Activated gamma-delta T cell treated with Interleukin-2 at 50 U/mL for 16 hours (primary cell): ENCODE measurements at places on chromosomes 11 and 22.

- no peak for DNase-seq
Observed at GRCh38 chr22:30978304-30978962, 9.4 kb downstream of the TUG1 start.

DNA sequence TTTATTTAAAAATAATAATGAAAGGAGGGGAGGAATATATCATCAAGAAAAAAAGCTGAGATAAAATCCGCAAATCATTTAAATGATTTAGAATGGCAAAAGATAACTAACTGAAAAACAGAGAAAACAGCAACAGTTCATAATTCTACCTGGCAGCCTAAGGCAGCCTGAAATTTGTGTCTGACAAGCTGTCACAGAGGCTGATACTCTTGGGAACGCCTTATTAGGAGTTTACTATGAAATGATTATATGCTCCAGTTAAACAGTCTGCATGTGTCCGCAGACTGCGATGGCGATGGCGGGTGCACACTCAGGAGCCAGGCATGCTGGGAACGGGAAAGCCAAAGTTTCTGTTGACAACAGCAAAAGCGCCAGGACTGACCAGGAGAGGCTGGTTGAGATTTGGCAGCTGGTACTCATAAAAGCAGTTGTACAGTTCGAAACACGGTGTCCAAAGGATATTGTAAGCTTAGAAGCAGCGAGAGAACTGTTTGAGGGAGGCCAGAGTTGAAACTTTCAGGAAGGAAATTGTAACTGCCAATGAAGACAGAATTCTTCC is 172.9 kb upstream of the MPPED2 start:
- no peak for DNase-seq

GRCh38 chr22:26718905-26719304 is 61.5 kb downstream of the MIAT start:
- no peak for DNase-seq

DNA sequence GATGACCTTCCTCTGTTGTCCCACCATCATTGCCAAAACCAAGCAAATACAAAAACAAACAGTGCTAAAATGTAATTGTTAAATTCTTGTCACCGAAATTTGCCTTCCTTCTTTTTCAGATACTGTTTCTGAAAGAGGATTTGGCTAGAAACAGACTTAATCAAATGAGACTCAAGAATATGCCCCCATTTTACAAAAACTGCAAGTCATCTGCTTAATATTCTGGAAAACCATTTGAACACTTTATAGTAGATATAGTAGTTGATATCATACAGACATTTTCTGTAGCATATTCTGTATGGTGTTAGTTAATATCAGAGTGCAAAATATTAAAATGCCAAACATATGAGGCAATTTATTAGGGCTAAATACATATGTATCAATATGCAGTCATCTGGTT is 3.5 kb downstream of the OR5M1 start:
- DNase-seq: no peak

GRCh38 chr22:24094966-24095365 is 83.9 kb downstream of the CABIN1 start:
- no peak for DNase-seq

- DNase-seq: no peak
Observed at GRCh38 chr11:78426845-78427244, 9.2 kb upstream of the GAB2 start.

DNA sequence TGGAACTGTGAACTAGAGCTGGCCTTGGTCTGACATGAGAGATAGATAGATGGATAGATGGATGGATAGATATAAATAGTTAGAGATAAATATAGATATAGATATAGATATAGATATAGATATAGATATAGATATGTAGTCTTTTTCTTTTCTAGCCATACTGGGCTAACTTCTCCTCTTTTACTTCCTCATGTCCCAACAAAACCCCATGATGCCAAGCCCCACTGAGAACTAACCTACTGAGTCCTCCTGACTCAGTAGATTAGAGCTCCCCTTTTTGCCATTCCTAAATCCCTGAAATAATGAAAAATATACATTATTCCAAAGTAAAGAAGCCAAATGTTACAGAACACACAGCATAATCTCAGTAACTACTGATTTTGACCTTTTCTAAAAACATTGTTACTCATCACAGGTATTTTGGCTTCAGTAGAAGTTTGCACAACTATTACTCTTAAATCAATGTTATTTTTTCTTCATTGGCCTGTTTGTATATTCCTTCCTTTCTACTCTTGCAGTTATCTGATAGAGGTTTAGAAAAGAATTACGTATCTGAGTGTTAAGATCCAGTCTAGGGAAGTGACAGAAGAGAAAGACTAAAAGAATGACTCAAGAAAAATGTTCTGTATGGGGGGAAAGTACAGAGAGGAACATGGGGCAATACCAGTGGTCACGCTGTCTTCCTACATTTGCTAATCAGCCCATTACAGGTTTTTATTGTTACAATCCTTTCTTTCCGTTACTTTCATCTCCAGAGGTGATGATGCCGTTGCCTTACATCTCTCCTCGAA is 6.0 kb upstream of the OR10D3 start:
- no peak for DNase-seq

DNA sequence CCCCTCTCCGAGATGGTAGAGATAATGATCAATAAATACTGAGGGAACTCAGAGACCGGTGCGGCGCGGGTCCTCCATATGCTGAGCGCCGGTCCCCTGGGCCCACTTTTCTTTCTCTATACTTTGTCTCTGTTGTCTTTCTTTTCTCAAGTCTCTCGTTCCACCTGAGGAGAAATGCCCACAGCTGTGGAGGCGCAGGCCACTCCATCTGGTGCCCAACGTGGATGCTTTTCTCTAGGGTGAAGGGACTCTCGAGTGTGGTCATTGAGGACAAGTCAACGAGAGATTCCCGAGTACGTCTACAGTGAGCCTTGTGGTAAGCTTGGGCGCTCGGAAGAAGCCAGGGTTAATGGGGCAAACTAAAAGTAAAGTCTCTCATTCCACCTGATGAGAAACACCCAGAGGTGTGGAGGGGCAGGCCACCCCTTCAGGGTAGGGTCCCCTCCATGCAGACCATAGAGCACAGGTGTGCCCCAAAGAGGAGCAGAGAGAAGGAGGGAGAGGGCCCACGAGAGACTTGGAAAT is 43.2 kb downstream of the IGLL1 start:
- DNase-seq: no peak

GRCh38 chr11:120740380-120740779 is 228.8 kb downstream of the GRIK4 start:
- no peak for DNase-seq

GRCh38 chr22:21642584-21643448 is 714 bp downstream of the SDF2L1 start:
- DNase-seq: peak; percentile 52

- DNase-seq: peak; percentile 32
Observed at GRCh38 chr22:50731811-50732624, 6.0 kb upstream of the ACR start.

GRCh38 chr11:62880803-62881578 is at the start of gene SLC3A2:
TSS of gene SLC3A2 (plus strand) at chr11:62880896. CDS start at chr11:62881024, 128 bp downstream.
- peak; percentile 81 for DNase-seq

DNA sequence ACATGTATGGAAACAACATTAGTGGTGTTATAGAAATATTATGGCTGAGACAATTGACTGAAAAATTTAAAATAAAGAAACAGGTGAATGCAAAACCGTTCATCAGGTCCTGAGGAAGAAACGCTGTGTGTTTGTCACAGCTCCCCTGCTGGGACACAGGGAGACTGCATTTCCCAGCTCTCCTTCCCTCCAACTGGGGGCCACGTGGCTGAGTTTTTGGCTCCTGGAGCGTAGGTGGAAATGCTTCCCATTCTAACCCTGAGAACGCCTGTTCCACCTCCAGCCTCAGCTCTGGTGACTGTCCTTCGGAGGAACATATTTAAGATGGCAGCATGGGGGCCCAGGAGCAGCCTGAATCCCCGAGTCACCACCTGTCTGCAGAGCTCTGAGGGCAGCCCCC is 398.6 kb downstream of the BRD1 start:
- DNase-seq: no peak

DNA sequence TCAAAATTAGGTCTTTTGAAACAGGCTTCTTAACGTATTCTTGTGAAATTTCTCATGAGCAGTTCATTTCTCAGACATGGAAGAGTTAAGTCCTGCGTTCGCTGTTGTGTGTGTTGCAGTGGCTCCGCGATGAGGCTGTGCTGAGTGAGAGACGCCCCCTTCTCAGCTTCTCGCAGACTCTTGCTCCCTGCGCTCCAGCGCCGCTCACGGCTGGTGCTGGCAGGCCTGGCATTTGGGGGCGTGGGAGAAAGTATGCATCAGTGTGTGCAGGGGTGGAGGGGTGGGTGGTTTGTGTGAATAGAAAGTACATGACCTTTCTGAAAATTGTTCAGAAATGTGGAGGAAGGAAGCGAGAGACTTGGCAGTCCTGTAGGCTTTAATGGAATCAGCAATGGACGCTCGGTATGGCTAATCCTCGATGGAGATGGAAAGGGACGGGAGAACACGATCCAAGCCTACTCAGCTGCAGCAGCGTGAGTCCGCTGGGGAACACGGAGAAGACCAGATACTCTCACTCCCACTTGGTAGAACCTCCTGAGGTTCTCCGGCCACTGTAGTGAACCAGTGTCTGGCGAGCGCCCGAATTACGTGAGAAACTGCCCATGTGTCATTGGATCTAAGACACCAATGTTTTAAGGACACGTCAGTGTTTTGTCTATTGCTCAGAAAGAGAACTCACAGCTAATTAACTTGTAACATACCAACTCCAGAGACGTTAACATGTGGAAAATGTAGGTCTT is 5.9 kb downstream of the TAB1 start:
- no peak for DNase-seq

DNA sequence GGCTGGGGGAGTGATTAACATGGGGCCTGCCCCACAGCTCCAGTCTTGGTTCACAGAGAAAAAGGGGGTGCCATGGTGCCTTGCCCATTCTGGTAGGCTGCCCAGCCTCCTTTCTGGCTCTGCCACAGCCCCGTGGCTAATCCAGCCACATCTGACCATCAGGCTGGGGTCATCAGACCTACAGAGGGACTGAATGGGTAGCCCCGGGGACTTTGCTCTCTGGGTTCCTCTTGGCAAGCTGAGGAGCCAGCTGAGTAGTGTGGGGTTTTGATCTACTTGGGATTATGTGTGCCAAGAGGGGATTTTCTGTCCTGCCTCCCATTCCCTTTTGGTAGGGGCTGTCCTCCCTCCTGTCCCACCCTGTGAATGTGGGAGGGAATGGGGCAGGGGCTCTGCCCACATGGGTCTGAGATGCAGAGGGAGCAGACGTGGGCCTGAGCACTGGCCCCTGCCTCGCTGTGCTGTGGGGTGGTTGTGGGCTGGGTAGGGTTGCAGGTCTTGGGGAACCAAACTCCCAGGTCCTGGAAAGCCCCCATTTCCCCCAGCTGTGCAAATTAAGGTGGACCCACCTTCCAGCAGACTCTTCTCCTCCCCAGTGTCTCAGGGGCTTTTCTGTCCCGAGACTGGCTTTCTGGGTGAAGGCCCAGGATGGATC is 32.0 kb downstream of the CD82 start:
- DNase-seq: no peak

DNA sequence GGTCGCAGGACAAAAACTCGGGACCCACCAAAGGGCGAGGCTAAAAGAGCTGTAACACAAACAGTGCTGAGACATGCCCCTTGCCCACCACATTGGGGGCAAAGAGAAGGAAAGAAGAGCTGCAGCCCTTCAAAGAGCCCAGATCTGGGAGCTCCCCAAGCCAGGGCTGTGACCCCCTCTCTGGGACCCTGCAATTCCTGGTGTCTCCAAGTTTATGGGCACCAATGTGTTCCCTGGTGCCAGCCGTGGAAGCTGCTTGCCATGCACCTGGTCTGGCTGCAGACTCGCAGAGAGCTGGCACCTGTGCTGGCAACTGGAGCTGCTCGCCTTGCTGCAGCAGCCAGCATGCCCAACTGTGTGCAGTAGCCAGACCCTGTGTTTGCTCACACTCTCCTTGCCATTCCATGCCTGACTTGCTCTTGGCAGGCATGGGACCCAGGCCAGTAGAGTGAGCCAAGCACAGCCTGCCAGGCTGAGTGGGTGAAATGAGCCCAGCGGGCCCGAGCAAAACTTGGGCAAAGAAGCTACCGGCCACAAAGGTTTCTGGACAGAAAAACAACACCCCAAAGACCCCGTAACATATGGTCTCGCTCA is 16.0 kb downstream of the RRP8 start:
- no peak for DNase-seq

DNA sequence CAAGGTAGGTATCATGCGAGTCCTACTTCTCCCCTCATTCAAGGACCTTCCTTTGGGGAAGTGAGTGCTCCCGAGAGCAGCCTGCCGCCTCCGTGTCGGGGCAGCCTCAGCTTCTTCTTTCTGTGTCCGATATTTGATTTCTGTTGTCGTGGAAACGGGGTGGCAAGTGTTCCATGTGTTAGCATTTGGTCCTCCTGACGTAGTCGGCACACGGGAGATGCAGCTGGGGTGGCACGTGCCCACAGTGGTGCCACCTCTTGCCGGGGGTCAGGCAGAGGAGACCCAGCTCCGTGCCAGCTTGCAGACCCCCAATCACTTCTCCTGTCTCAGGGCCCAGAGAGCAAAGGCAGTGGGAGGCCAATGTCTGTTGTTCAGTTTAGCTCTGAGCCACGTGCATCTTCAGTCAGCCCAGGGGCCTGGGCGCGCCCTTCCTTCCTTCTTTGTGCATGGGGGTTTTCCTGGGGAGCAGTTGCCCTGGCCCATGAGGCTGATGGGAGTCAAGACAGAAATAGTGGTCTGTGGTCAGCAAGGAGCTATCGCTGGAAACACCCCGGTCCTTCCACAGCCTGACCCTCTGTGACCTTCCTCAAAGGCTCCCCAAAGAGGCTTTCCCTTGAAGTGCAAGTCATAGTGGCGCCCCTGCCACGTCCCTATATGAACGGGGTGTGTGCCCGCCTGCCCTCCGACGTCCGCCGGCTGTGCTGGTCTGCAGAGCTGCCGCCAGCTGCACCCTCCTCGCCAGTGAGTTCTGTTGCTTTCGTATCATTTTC is 44.5 kb downstream of the PARVB start:
- DNase-seq: no peak

GRCh38 chr11:6911948-6912347 is 8.9 kb upstream of the OR2D3 start:
- no peak for DNase-seq

GRCh38 chr11:44780940-44781631 is 54.3 kb downstream of the TSPAN18 start:
- no peak for DNase-seq

GRCh38 chr22:26565181-26565580 is 24.8 kb downstream of the TPST2 start:
- no peak for DNase-seq

GRCh38 chr22:35064664-35065063 is 1.3 kb upstream of the ISX start:
- DNase-seq: no peak

GRCh38 chr11:44729063-44729462 is 2.3 kb downstream of the TSPAN18 start:
- no peak for DNase-seq

GRCh38 chr11:10023212-10023611 is 270.8 kb downstream of the SBF2 start:
- no peak for DNase-seq
